ENCODE measurements at places on chromosomes 1 and 21.

- DNase-seq = no peak
These were observed 22.2 kb upstream of the SPATA6 start for GRCh38 chr1:48493970-48494769.

DNA sequence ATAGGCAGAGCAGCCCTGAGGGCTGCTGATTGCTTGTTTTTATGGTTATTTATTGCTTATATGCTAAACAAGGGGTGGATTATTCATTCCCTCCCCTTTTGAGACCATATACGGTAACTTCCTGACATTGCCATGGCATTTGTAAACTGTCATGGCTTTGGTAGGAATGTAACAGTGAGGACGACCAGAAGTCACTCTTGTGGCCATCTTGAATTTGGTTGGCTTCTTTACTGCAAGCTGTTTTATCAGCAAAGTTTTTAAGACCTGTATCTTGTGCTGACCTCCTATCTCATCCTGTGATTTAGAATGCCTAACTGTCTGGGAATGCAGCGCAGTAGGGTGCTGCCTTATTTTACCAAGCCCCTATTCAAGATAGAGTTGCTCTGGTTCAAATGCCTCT, 531.8 kb upstream of the PRMT6 start:
- DNase-seq = no peak

DNA sequence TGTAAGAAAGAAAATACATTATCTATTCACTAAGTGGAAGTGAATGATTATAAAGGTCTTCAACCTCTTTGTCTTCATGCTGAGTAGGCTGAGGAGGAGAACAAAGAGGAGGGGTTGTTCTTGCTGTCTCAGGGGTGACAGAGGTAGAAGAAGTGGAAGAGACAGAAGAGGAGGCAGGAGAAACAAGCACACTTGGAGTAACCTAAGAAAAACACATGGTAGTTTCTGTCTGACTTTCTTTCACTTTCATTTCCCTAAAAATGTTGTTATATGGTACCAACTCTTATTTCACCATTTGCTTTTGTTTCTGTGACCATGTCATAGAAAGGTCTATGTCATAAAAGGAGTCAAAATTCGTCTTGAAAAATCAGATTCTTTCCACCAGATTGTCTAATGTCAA, 696.6 kb upstream of the BRINP3 start:
- DNase-seq = no peak

DNA sequence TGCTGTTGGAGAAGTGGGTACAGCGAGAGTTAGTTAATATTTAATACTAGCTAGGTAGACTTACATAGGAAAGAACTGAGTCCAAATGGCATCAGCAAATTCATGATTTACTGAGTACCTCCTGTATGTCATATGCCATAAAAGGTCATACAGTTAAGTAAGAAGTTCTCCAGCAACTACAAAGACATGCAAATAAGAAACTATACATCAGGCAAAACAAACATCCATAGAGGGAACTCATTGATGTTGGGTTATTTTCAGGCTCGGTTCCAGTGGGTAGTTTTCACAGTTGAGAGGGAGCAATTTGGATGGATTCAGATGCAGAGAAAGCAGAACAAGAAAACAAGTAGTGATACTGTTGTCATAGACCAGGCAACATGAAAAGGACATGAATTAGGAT, 164.9 kb upstream of the L1TD1 start:
- DNase-seq = no peak
